ENCODE measurements at places on chromosomes 1 and 21.

DNA sequence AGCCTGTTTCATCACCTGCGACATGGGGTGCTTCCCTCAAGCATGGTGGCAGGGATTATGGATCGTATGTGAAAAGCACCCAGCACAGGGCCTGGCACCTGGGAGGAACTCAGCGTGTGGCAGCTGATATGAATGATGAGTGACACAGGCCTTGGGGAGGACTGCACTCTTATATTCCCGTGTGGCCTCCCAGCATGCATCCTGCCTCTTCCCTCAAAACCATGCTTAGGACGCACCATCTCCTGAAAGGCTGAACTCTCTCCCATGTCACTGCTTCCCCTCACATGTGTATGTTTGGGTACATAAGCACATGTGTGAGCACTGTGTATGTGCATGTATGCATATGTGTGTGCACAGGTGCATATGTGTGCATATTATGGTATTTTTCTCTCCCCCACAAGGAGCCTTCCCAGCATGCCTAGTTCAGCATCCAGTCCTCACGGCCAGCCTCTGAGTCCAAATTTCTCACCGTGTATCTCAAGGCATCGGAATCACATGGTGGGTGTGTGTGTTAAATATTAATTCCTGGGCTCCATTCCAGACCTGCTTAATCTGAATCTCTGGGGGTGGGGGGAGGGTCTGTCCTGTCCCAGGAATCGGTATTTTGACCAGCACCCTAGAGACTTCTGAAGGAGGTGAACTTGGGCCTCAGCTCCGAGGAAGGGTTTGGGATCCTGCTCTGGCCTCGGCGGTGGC, 12.8 kb downstream of the MYOM3 start:
- no peak for DNase-seq

- DNase-seq: no peak
These were observed 115.9 kb downstream of the OMA1 start for GRCh38 chr1:58430421-58431275.

DNA sequence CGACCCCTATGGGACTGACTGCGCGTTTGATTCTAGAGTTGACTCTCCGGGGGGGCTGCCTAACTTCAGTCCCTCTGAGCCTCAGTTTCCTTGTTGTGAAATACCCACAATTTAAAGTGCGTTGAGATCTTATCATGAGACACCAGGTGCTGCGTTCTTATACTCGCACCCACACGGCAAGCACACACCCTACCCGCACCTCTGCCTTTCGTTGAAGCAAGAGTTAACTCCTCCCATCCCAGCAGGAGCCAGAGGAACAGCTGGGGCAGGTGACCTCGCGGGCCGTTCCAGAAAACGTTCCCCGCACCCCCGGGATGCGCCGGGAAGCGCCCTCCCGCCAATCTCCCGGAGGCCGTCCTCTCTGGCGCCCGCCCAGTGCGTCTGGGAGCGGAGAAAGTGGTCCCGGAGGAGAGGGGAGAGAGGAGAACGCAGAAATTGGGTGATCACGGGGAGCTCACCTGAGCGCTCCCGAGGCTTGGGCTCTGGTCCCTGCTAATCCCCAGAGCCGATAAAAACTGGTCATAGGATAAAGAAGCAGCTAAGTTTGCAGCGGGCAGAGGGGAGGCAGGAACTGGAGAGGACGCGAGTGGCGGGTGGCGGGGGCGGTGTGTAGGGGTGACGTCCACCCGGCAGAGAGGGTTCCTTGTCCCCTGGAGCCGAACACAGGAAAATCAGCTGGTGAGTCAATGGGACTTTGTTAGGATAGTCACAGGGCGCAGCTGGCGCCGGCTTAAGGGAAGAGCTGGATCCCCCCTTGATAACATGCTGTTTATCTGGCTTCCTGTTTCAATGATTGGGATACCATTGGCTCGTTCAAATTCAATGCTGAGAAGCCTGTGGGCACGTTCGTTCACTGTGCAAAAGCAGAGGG, 869 bp downstream of the NAV1 start:
- DNase-seq: no peak

GRCh38 chr1:82894635-82895034, 1093.9 kb downstream of the ADGRL2 start:
- DNase-seq: no peak

DNA sequence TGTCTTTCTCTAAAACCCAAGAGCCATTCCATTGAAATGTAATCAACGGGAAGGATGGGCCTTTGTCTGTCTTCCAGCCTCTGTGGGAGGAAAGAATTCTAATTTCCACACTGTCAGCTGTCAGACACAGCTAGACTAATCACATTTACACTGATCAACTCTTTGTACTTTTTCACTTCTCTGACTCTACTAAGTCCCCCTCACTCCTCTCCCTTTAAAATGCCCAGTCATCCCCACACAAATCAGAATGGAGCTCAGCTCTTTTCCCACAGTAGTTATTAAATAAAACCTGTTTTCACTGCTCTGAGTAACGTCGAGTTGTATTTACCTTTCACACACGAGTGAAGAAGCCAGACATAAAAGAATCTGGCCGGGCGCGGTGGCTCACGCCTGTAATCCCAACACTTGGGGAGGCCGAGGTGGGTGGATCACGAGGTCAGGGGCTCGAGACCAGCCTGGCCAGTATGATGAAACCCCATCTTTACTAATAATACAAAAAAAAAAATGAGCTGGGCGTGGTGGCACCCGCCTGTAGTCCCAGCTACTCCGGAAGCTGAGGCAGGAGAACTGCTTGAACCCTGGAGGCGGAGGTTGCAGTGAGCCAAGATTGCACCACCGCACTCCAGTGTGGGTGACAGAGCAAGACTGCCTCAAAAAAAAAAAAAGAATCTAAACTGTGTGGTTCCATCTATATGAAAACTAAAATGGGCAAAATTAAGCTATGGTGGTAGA, 13.3 kb downstream of the ZBTB8OS start:
- no peak for DNase-seq

DNA sequence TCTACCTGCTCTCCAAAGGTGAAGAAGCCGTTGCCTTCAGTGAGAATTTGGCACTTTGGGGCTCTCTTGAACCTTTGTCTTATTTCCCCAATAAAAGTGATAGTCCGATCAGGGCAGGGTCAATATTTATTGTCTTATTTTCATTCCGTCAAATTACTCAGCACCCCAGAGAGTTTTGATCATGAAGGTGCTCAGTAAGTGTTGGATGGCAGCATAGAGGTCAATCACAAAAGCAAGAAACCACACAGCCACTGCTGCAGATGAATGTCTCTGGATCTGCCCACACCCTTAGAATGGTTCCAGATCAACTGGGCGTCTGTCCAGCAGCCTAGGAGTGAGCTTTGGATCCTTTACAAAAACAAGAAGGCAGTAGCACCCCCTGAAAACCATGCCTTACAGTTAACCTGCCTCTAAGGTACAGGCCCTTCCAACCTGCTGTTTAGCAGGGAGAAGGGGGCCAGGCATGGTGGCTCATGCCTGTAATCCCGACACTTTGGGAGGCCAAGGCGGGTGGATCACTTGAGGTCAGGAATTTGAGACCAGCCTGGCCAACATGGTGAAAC, 97.3 kb downstream of the PSMG1 start:
- DNase-seq: no peak

DNA sequence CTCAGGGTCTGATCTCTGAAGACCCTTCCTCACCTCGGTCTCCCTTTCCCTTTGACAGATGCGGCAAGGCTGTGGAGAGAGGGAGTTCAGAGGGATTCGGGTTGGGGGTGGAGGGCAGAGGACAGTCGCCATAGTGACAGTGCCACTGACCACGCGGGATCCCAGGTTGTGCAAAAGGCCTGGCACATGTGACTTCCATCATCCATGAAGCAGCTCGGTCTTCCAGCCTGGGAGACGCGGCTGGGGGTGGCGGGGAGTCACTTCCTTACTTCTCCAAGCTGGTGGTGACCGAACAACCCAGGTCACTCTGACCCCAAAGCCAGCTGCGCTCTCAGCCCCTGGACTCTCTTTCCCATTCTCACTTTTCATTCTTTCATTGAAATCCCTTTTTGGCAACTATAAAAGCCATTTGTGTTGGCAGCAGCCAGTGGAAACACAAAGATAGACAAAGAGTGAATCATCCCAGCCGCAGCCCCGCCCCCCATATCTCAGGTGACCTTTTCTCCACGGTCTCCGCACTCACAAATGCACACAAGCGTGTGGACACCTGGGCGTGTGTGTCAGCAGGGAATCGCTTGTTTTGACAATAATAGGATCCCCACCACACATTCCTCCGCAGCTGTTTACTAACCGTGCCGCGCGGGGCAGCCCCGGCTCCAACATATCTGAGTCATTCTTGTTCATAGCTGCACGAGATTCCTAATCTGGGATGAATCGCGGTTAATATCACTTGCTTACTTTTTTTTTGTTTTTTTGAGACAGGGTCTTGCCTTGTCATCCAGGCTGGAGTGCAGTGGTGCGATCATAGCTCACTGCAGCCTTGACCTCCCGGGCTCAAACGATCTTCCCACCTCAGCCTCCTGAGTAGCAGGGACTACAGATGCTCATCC, 68.3 kb downstream of the DHRS3 start:
- DNase-seq: peak; percentile 5

DNA sequence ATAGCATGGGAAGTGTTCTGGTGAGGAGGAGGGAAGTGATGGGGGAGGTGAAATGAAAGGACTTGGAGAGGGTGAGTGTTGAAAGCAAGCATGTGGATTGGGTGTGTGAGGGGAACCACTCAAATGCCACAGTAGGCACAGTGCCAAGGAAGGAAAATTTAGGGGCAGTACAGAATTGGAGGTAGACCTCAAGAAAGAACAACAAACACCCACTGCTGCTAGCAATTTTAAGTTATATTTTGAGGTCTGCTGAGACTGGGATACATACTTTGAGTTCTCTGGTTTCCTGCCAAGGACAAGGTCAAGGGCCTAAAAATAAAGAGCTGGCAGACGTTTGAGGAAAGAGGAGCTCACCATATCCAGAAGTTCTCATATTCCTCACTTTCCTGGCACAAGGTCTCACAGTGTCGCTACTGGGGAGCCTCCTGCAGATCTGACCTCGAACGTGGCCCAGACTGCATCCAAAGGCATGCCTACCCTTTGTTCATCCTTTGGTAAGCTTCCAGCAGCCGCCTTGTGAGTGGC, 104.0 kb downstream of the BRINP2 start:
- DNase-seq: no peak

DNA sequence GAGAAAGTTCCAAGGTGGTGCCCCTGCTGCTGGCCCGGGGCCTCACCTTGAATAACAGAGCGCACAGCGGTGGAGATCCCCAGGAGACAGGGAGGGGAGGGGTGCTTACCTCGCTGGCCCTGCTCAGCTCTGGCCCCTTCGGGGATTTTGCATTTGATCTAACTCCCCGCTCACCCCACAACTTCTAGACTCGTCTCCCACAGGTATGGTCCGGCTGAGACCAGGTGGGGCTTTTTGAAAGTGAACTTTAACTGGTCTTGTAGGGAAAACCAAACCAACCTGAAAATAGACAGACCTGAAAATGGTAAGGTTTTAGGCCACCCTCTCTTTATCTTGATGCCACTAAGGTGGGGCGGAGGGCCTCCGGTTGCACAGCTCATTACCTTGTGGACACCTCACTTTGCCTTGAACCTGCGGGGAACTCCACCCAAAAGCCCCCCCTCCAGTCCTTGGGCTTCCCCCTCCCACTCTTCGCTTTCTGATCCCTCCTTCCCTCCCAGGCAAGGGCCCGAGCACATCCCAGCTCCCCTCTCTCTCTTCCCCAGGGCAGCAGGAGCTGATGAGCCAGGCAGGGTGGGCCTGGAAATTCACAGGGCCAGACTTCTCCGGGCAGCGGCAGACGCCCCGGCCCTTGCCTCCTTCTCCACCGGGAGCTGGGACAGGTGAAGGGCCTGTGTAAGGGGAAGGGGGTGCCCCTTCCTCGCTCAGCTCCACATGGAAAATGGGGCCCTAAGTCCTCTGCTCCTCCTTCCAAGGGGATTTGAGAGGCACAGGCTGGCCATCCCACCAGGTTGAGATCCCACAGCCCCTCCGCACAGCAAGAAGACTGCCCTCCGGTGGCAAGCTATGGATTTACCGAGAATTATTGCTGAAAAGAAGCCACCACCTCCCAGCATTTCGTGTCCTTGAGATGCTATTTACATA, 16.1 kb downstream of the TNFRSF8 start:
- peak; percentile 46 for DNase-seq

- DNase-seq: no peak
These were observed 114.6 kb upstream of the NEK7 start for GRCh38 chr1:198042168-198042567.

DNA sequence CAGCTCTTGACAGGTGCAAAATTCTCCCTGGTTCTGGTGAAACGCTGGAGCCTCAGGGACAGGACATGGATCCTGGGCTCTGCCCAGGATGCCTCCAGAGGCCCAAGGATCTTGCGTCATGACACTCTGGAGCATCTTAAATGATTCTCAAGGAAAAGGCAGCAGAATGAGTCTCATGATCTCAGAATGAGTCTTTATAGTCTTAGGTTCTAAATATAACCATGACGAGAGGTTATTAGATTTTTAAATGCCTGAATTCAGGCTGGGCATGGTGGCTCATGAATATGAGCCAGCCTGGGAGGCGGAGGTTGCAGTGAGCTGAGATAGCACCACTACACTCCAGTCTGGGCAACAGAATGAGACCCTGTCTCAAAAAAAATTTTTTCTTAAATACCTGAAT, 55.5 kb downstream of the ECE1 start:
- DNase-seq: no peak

- no peak for DNase-seq
These were observed 448.3 kb upstream of the PROX1 start for GRCh38 chr1:213539464-213539863.
